OCI-LY7 (cell line): ENCODE measurements at places on chromosomes 1 and 21.

- peak; percentile 33 for DNase-seq
These were observed 744 bp upstream of the WDR26 start for GRCh38 chr1:224435318-224435763.

DNA sequence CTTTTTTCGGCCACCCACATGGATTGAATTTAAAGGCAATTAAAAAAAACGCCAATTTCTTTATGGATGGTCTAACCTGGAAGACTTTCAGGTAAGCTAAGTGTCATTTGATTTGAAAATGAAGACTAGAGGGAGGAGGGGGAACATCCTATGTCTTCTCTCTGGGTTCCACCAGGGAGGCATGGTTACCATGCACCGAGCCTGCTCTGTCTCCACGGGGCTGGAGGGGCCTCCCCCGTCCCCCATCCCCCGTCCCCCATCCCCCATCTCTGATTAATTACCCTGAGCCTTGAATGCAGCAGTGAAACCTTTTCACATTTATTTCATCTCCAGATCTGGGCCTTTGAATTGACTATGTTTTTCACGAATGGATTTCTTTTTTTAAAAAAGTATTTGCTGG, 135.1 kb downstream of the TLR5 start:
- no peak for DNase-seq

- DNase-seq, result no peak
These were observed 20.7 kb upstream of the RPE65 start for GRCh38 chr1:68470388-68470970.

- no peak for DNase-seq
These were observed 34.3 kb upstream of the CITED4 start for GRCh38 chr1:40896482-40896881.

GRCh38 chr1:206713910-206714312, 29.2 kb downstream of the MAPKAPK2 start:
- DNase-seq, result no peak

DNA sequence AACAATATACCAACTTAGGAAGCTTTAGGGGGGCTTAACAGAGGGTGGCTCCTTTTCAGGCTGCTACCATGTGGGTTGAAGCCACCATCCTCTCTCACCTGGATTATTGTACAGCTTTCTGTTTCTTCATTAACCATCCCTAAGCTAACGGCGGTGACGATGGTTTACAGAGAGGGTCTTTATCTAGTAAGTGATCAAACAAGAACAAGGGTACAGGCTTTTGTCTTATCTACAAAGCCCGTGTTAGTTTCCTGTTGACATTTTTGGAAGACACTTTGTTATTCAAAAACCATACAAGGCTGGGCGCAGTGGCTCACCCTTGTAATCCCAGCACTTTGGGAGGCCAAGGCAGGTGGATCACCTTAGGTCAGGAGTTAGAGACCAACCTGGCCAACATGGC, 20.4 kb downstream of the SLC25A33 start:
- DNase-seq, result peak; percentile 25

- DNase-seq, result no peak
These were observed 45.5 kb upstream of the ECE1 start for GRCh38 chr1:21335750-21336224.

- no peak for DNase-seq
These were observed 8.9 kb upstream of the PRDM16 start for GRCh38 chr1:3060127-3060526.

GRCh38 chr1:3055051-3055450, 14.0 kb upstream of the PRDM16 start:
- DNase-seq, result no peak

DNA sequence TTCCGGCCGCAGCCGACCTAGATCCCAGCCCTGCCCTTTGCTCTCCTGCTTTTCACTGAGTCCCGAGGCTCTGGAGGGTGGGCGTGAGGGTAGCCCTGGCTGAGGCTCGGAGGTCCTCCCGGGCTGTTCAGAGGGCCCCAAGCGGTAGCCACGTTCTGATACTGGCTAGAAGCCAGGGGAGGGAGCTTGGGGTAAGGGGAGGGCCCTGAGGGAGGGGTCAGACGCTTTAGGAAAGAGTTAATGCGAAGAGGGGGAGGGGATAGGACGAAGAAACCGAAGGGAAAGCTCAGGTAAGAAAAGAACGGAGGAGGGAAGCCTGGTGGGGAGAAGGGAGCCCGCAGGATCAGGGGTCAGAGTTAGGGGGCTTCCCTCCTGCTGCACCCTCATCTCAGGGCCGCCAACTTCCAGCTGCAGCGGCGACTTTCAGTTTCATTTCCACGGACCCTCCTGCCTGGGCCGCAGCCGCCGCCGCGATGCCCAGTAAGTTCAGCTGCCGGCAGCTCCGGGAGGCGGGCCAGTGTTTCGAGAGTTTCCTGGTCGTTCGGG, at the start of gene MOV10:
TSS of gene MOV10 (plus strand) at position 220 of the 546 bp plus-strand sequence. CDS start at position 474, 254 bp downstream.
- DNase-seq, result peak; percentile 63

DNA sequence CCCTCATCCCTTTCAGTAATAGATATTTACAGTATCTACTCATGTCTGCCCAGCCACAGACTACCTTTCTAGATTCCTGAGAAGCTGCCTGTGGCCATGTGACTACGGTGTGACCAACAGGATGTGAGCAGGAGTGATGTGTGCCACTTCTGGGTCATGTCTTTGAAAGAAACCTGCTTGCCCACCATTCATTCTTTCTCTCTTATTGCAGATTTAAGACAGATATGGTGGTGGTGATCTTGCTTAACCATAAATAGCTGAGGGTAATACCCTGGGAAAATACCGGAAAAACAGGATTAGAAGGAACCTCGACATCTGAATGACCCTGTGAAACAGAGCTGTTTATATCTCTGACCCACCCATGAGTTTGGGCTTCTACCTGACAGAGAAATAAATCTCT, 41.6 kb upstream of the GUCA2A start:
- DNase-seq, result no peak

DNA sequence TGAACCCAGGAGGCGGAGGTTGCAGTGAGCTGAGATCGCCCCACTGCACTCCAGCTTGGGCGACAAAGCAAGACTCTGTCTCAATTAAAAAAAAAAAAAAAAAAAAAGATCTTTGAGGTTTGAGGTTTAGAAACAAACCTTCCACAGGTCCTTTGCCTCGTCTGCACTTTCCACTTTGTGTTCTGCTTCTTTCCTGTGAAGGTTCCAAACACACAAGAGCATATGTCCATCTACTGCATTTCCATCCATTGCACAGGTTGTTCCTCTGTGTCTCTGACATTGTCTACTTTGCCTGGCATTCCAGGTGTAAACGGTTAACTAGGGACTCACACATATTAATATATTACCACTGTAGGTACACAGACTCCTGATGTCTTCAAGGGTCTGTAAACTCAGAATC, 40.1 kb downstream of the DSTYK start:
- no peak for DNase-seq

- DNase-seq, result no peak
These were observed 43.9 kb upstream of the SGIP1 start for GRCh38 chr1:66489972-66490601.

GRCh38 chr1:169288011-169288414, 79.6 kb downstream of the NME7 start:
- no peak for DNase-seq

- no peak for DNase-seq
These were observed 44.2 kb downstream of the ARHGEF11 start for GRCh38 chr1:157001304-157001703.

- no peak for DNase-seq
These were observed 183.6 kb downstream of the HFM1 start for GRCh38 chr1:91221017-91221416.

DNA sequence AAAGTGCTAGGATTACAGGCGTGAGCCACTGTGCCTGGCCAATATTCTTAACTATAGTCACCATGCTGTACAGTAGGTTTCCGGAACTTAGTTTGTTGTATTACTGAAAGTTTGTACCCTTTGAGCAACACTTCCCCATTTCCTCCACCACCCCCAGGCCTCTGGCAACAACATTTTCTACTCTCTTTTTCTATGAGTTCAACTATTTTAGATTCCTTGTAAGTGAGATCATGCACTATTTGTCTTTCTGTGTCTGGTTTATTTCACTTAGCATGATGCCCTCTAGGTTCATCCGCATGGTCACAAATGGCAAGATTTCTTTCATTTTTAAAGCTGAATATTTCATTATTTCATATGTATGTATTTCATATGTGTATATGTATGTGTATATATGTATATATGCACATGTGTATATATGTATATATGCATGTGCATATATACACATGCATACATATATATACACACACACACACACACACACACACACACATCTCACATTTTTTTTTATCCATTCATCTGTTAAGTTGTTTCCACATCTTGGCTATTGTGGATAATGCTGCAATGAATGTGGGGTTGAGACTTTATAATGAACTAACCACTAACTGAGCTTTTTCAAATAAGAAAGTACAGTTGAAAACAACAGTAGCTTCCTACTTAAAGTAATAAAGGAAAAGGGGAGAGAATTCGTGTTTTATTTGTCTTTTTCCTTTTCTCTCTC, 256.8 kb upstream of the C1orf105 start:
- no peak for DNase-seq

- no peak for DNase-seq
These were observed 68.3 kb upstream of the SPAG17 start for GRCh38 chr1:118253053-118253915.

DNA sequence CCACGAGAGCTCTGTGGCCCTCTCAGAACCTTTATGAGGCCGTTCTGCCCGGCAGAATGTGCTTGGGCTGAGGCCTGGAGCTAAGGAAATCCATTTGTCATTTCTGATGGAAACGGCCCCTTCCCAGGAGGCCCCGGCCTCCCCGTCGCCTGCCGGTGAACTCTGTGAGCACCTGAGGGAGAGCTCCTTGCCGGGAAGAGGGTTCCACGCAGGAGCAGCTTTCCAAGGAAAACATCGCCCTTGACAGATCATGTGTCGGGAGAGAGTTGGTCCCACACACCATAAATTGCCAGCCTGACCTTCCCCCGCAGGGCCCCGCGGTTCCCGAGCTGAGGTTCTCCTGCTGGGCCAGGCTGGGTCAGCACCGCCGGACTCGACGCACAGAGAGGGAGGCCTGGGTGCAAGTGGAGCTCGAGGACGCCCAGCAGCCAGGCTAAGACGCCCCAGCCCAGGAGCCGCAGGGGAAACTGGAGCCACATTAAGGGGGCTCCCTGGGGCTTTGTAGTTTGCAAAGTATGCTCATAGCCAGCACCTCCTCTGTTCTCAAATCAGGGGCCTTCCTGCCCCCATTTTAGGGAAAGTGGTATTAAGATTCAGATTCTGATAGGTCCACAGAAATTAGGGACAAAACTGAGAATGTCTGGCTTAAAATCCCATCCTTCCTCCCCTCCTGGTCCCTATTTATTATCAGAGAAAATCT, 239.5 kb downstream of the FOXD2 start:
- no peak for DNase-seq

DNA sequence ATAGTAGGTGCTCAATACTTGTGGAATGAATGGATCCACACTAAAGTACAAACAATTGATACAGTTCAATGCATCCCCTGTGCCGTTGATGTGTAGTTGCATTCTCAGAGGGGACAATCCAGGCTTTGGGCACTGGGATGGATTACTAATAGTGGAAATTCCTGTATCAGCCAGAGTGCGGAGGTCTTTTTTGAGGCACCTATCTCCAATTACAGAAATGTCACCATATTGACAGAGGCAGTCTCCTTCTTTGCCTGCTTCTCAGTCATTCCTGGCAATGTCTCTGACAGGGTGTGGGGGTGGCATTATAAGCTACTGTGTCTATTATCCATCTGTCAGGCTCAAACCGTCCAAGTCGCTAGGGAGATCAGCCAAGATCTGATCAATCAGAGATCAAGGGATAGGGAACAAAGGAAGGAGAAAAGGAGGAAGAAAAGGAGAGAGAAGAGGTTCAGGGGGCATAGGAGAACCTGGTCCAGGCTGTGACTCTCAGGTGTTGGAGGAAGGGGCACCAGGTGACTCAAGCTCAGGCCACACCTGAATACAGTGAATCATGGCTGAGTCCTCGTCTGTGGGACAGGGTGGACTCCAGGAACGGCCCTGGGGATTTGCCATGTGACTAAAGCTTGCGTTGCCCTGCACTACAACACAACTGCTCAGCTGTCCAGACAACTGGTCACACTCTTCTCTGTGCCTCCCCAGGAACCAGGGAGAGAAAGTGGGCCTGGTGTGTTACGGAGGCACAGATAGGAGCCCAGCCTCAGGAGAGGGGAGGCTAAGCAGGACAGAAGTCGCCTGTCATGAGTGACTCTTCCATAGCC, 3.4 kb upstream of the LAMB3 start:
- no peak for DNase-seq

DNA sequence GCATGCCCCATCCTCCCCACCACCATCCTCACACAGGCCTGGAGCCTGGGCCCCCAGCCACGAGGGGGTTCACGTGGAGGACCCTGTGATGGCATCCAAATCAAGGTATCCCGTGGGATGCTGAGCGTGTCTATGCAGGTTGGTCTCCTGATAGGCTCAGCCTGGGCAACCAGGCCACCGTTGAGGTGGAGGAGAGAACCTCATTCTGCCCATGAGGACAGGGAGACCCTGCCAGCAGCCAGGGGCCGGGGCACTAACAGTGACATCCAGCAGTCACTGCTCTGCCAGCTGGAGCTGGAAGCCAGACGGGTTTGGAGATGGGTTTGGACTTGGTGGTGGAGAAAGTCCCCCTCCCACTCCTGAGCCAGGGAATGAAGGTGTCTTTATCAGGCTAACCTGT, 582.8 kb downstream of the MATN1 start:
- no peak for DNase-seq

DNA sequence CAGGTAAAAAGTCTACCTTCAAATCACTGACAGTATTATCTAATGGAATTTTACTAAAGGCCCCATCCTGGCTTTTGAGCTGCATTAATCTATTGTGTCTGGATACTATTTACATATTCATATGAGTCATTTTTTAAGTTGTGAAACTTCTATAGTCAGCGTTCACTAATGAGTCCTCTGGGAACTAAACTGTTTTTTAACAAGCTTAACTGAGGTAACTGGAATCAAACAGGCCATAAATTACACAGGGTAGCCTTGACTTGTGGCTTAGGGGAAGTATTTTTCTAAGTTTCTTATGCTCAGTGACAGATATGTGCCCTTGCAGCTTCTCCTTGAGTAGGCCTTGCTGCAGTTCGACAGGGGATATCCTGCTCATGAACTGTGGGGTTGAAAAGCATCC, 68.8 kb downstream of the JMJD4 start:
- DNase-seq, result no peak

DNA sequence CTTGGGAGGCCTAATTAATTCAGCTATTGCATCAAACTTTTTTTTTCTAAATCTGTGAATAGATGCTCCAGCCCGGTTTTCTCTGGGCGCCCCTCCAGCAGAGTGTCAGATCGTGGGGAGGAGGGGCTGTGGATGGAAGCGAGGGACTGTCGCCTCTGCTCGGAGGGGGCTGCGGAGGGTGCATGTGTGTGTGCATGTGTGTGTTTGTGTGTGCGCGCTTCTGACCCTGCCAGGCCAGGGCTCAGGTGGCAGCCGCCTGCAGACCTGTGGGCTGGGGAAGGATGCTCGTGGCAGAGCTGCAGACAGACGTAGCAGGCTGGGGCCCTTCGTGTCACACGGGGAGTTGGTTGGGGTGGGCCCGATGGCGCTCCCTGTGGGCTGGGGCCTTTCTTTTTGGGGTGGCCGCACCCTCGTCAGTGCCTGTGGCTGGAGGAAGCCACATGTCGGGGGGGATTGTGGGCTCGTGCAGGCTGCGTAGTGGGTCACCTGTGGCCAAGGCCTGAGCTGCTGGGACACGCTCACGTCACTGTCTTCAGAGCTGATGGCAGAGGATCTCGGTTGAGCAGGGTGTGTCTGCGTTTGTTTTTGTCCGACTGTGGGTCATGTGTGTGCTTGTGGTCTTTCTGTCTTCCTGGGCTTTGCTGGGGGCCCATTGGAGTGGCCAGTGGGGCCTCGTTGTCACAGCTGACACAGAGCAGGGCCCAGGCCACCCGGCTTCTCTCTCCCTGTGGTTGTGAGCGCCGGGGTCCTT, 2.8 kb downstream of the SKI start:
- no peak for DNase-seq
